ENCODE measurements at places on chromosomes 2 and 18.
A peak's percentile ranks its signal among the peaks of the same experiment; 100 is the strongest.

DNA sequence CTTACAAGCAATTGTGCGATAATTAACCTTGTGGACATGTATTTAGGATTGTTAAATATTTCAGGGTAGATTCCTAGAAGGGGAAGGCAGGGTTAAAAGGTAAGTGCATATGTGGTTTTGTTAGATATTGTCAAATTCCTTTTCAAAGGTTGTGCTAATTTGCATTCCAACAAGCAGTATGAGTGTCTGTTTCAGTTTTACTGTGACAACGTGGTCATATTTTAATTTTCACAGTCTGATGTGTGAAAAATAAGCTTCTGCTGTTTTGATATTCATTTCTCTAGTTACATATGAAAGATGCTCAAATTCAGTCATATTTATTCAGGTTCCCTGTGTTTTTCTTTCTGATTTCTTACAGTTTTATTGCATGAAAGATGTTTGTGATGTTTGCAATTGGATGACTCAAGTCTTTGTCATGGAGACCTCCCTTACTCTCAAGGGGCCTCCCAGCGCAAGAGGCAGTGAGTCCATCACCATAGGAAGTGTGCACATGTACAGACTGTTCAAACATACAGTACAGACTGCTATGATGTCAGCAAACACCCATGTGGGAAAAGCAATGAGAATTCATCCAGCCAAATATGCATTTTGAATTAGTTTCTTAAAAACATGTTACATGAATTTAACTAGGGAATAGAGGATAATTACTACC is 310.8 kb downstream of the GALR1 start:
- DNase-seq, result no peak
- H3K4me1 ChIP-seq, result no peaks in the 10 kb centered on the region
- H3K36me3 ChIP-seq, result no peaks in the 10 kb centered on the region
- H3K27me3 ChIP-seq, result no peaks in the 10 kb centered on the region
- H3K4me3 ChIP-seq, result no peak overlapping the region
- no peak overlapping the region for H3K27ac ChIP-seq

DNA sequence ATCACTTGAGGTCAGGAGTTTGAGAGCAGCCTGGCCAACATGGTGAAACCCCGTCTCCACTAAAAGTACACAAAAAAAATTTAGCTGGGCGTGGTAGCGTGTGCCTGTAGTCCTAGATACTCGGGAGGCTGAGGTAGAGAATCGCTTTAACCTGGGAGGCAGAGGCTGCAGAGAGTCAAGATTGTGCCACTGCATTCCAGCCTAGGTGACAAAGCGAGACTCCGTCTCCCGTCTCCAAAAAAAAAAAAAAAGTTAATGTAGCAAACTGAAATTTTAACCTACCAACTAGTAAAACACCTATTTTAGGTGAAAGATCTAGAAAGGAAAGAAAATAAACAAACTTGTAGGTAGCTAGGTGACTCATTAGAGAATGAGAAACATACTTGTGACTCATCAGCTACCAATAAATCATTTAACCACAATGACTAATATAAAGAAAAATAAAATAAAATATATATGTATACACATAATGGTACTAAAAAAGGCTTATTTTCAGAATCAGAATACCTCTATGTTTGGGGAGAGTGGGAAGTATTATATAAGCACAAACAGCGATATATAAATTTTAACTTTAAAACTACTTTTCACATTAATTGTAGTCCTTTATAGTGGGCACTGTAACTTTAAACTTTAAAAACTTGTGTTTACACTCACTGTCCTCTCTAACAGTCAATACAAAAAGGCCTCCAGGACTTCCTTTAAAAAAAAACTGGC is 36.6 kb downstream of the DARS1 start:
- H3K27ac ChIP-seq, result no peak overlapping the region
- H3K4me3 ChIP-seq, result no peak overlapping the region
- no peaks in the 10 kb centered on the region for H3K27me3 ChIP-seq
- H3K4me1 ChIP-seq, result no peaks in the 10 kb centered on the region
- no peak for DNase-seq

DNA sequence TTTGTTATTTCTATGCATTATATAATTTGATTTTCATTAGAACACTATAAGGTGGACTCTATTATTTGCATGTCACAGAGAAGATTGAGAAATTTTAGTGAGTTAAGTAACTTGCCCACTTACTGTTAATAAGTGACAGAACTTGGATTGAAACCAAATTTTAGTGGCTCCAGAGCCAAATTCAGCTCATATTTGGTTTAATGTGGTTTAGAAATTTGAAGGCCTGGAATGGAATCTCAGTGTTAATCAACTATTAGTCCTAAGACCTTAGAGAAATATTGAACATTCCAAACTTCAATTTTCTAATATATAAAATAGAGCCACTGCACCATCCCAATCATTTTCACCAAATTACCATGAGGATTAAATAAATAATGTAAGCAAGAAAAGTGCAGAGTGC is 281.6 kb downstream of the ZNF385B start:
- H3K27me3 ChIP-seq, result no peaks in the 10 kb centered on the region
- no peak for DNase-seq
- H3K4me1 ChIP-seq, result no peaks in the 10 kb centered on the region
- H3K4me3 ChIP-seq, result no peak overlapping the region

- no peaks in the 10 kb centered on the region for H3K4me1 ChIP-seq
- H3K27me3 ChIP-seq, result no peaks in the 10 kb centered on the region
- H3K4me3 ChIP-seq, result no peak overlapping the region
- H3K27ac ChIP-seq, result no peak overlapping the region
Measured at GRCh38 chr2:81858998-81859397, 1554.4 kb upstream of the LRRTM1 start.

GRCh38 chr2:240432820-240433801 is 2.4 kb upstream of the GPC1 start:
- H3K27ac ChIP-seq, result no peak overlapping the region
- DNase-seq, result no peak
- H3K4me3 ChIP-seq, result peak overlapping the region; percentile 85
- peaks cover 10% of the 10 kb centered on the region for H3K4me1 ChIP-seq

GRCh38 chr2:189661957-189662321 is 680 bp downstream of the ASNSD1 start:
- no peak for DNase-seq
- no peak overlapping the region for H3K27ac ChIP-seq
- H3K36me3 ChIP-seq, result peaks cover 5% of the 10 kb centered on the region
- peaks cover 10% of the 10 kb centered on the region for H3K27me3 ChIP-seq
